Left ventricle myocardium inferior (tissue), 1 donor: ENCODE measurements at places on chromosomes 2 and 18.

GRCh38 chr2:47555368-47555767, 152.4 kb downstream of the MSH2 start:
- DNase-seq: no peak

DNA sequence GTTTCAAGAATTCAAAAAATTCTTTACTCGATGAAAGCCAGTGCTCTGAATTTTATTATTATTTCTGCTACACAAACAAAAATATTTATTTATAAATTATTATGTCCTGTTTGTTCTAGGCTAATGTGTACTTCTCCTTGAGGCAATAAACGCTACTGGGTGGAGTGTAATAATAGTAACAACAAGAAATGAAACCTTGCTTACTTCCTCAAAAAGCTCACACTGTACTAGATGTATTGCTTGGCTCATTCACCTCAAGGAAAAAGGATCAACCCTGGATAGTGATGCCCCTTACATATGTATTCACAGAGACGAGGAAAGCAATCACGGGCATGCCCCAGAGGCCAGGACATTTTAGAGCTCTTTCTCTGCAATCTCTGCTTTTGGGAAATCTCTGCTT, 685.6 kb upstream of the NXPH2 start:
- DNase-seq: no peak

- no peak for DNase-seq
Measured at GRCh38 chr2:104844807-104845551, 8.9 kb upstream of the POU3F3 start.

- DNase-seq: no peak
Measured at GRCh38 chr2:143840601-143841000, 679.3 kb downstream of the ZEB2 start.

DNA sequence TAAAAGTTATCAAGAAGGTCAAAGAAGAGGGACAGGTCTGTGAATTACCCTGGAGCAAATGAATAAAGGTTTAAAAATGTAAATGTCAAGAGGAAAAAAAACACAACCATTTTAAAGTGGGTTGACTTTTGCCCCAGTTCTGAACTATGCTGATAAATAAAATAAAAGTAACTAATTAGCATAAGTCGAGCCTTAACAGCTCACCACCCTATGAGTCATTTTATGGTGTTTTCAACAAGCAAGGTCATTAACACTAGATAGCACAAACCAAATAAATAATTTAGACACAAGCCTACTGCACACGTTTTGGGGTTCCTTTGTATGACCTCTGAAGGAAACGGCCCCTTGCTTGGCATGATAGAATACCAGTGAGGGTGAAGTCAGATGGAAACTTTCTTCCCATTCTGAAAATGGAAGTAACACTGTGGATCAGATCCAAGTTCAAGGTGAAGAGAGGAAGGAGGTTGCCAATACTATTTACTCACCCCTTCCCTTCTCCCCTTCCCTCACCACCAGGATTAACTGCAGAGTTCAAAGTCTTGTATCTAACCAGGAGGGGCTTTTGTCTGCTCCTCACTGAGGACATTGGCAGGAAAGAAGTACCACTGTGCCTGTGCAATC, 380.0 kb upstream of the ACVR2A start:
- DNase-seq: no peak
